IPS-NIHi11 (cell line): ENCODE measurements at places on chromosomes 3 and 15.
A peak's percentile ranks its signal among the peaks of the same experiment; 100 is the strongest.

DNA sequence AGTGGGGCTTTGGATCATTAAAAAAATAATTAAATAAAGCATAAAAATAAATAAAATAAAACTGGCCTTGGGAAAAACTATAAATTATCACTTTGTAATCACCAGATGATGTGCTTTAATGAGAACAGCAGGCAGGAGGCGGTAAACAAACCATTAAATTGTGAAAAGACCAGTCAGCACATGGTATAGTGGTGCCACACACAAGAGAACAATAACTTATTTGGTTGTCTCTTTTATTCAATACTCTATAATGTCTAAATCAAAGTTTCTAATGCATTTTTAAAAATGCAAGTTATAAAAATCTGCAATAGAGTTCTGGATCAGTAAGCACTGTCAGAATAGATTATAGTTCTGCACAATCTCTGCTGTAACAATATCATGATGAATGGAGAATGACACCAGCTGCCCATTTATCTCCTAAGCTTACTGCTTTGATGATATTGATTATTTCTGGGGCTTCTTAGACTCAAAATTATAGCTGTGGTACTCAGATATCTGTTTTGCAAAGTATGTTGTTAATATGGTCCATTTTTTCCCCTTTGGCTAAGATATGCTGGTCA, 259.3 kb downstream of the NAALADL2 start:
- DNase-seq = no peak

- DNase-seq = peak; percentile 72
Observed at GRCh38 chr3:181726351-181727330, 14.9 kb downstream of the SOX2 start.

DNA sequence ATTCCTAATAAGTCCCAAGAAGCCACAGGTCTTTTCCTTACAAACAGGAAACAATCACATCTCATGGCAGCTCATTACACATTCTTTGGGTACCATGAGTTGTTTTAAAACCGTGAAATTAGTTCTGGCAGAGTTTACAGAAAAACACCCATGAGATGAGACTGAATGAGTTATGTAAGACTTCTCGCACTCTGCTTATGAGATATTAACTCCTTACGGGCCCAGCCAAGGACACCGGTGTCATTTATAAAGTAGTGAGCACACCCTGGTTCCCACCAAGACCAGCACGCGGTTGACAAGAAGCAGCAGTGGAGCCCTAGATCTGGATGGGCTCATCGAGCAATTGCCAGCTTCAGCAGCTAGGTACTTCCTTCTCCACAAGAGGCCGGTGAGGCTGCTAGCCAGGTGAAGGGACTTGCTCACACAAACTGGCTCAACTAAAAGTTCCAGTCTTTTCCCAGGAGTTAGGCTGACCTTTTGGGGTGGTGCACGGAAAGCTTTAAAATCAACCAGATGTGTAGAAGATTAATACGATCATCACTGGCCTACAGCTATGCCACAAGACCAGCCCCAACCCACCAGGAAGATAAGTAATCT, 318.6 kb upstream of the ICE2 start:
- DNase-seq = no peak

DNA sequence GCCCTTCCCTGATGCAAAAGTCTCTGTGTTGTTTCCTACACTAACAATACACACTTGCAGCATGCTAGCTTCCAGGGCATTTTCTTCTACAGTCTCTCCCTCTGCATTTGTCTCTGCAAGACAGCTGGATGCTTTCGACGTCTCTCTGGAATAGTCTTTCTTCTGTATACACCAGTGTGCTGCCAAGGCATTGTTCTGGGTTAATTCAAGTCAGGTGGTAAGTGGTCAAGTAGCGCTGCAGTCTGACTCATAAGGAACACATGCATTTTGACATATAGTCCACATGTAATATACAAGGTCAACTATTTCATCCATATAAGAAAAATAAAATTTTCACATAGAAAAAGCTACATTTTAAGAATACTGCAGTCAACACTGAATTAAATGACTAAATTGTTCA, 92.7 kb downstream of the MYLK start:
- no peak for DNase-seq

GRCh38 chr3:165643425-165643824, 193.8 kb downstream of the BCHE start:
- DNase-seq = no peak

DNA sequence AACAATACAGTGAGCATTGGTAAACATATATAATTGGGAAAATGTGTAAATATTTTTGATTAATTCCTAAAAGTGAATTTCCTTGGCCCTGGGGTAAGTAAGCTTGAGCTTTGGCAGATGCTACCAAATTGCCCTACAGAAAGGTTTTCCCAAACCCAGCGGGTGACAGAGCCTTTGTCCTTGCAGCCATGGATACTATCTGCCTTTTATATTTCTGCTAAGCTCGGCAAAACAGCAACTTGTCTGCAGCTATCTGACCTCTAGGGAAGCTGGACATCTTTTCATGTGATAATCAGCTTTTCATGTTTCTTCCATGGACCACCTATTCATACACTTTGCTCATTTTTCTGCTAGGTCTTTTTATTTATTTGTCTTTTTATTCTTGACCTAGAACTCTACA, 64.7 kb upstream of the SEC22A start:
- DNase-seq = no peak

DNA sequence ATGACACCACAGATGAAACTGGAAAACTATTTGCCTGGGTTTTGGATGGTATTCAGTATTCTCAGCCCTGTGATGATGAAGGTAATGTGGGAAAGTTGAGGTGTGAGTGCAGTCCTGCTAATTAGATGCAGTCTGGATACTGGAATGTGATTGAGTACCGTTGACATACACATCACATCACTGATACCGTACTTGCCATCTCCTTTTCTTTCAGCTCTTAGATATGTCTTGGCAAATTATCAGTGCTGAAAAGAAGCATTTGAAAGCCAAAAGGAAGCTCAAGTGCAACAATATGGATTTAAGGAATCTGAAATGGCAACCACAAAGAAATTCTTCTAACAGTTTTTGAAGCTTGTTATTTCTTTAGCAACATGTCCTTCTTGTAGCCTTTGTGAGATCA, 381.4 kb upstream of the TGFBR2 start:
- DNase-seq = no peak

- no peak for DNase-seq
Observed at GRCh38 chr3:16346413-16347081, 81.5 kb downstream of the OXNAD1 start.
